NCI-H1092 (cell line): ENCODE measurements at places on chromosomes 2 and 18.

DNA sequence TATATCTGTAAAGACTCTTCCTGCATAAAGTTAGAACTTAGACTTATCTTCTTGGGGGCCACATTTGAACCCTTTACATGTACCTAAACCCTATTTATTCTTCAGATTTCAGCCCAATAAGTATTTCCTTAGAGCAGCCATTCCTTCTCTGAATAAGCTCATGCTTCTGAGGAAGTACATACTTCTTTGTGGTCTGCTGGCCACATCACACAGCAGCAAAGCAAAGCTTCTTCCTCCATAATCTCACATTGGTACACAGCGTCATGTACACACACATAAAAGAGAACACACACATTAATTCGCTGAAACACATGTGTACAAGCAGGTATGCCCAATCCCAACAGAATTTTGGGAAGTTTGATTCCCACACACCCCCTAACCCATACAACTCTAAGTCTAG, 331.0 kb downstream of the CDH2 start:
- DNase-seq = no peak

DNA sequence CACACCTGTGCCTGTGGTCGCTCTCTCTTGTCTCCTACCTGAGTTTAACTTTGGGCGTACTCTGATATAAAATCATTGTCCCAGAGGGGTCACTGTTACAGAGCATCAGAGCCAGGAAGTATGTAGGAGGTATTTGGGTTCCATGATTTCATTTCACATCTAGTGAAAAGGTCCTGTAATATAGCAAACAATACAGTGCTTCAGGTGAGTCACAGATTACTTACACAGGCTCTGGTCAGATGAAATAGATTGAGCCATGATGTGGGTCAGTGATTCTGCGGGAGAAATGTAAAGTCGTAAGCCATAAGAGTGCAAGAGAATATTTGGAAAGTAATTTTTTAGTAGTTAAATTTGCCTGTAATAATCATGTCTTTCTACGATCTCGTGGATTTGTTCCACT, 70.2 kb downstream of the SOCS6 start:
- DNase-seq = no peak

DNA sequence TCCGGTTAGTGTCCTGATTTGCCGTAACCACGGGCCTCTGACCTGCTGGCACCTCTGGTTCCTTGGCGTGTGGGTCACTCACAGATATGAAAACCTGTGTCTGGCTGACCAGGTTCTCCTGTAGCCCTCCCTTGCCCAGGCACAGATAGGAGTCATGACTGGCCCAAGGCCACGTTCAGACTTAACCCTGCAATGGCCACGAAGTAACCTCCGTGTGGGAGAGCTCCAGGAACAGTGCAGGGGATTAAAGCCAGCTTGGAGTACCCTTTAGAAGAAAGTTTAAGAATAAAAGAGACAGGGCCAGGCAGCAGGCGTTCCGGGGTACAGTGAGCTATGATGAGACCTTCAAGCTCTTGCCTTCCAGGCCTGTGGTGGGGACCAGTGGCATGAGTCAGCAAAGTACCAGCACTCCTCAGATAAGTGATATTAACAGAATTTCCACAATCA, 25.5 kb downstream of the CENPO start:
- no peak for DNase-seq

- DNase-seq = no peak
Measured at GRCh38 chr18:67142604-67143003, 373.9 kb downstream of the DSEL start.

DNA sequence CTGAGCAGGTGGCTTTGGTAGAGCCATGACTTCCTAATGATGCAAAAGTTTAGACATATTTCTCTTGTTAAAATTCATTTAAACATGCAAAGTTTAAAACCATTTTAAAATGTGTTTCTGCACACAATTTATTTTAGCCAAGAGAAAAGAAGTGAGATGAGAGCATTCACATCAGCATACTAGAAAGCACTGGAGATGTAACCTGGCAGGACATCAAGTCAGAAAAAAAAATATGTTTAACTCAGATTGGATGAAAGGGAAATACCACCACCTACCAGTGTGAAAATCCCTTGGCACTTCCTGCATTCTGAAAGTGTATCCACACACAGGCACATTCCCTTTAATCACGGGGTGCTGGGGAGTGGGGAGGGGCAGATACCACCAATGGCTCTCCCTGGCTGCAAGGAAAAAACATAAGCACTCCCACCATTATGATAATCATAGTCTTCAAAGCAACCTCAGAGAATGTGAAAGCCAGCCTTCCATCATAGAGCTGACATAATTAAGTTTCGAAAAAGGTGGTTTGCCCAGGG, 25.0 kb downstream of the DNER start:
- no peak for DNase-seq

DNA sequence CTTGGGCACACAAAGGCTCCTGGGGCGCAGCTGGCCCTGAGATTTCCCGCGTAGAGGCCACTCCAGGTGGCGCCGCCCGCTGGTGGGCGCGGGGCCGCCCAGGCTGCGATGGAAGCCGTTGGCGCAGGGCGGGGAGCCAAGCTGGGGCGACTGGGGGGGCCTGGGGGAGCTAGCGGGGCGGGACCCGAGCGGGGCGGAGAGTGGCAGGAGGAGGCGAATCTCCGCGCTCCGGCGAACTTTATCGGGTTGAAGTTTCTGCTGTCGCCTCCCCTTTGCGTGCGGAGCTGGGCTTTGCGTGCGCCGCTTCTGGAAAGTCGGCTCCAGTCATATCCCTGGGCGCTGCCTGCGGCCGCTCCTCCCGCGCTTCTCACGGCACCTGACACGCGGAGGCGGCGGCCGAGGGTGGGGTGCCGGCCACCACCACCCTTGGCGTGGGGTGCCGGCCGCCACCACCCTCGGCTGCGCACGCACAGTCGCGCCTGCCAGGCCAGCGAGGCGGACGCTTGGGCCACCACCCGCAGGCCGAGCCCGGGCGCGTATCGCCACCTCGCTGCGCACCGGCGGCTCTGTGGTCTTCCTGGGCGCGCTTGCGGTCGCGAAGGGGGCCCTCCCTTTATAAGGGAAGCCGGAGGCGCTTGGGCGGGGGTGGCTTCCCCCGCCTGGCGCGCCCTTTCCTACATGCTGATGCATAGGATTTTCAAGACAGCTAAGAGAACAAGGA, 919 bp upstream of the CYP1B1 start:
- no peak for DNase-seq

DNA sequence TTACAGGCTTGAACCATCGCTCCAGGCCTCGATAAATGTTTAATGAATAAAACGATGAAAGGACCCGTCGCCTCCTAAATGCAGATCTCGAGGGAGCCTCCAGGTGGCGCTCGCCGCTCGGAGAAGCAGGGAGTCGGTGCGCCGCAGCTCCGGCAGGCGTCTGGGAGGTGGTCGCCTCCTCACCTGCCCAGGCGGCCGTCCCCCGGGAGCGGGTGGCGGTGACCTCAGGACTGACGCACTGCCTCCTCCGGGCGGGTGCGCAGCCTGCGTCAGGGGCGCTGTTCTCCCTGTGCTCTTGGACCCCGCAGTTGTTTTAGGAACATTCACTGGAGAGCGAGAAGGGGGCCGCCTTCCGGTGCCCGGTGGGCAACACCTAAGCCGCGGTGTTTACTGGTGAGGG, 38.6 kb upstream of the POLE4 start:
- peak; percentile 29 for DNase-seq

DNA sequence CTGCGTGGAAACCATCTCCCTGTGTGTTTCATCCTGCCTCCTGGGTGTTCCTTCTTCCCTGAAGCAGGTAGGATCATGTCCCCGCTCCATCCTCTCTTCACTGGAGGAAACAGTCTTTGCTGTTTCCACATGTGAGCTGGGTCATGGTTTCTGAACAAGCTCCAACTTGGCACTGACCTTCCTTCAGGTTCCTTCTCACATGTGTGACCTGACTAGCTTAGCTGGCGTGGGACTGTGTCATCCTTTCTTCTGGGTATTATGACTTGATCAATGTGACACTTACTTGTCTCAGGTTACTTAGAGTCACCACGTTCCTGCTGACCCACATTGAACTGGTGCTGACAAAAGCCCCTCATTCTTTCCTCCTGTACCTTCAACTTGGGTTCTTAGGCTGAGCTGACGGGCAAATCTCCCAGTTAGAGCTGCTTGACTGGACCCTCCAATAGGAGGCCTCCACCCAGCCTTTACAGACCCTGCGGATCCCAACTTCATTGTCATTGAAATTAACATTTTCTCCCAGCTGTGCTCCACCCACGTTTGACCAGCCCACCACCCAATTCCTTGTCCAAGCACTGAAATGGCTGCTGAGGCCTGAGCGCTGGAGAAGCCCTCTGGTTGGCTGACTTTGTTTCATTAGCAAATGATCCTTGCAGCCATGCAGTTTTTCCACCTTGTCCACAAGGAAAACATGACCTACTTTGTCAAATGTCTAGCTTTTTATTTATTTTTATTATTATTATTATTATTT, 128.1 kb downstream of the DDX1 start:
- DNase-seq = no peak

DNA sequence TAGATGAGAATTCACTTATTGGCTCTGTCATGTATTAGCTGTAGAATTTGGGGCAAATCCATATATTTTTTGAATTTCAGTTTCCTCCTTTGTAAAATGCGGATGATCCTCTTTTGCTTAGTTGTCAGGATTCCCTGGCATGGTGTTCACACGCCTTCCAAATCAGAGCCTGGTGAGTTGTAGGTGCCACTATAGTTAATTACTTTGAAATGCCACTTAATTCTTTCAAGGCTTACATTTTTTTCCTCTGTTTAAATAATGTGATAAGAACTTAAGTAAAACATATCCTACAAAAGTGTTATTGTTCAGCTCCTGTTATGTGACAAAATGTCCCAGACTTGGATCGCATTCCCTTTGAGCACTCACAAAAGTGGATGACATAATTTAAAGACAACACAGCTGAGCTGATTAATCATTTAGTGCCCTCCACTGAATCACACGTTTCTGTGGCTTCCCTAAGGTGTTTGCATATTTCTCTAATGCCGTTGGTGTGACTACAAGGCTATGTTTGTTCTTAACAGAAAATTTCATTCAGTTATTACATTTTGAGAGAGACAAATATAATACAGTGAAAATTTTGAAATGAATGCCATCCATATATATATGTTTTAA, 471.2 kb upstream of the CHST9 start:
- peak; percentile 7 for DNase-seq

- DNase-seq = no peak
Measured at GRCh38 chr2:113227698-113228097, 51.0 kb downstream of the PAX8 start.

- no peak for DNase-seq
Measured at GRCh38 chr2:161165811-161166210, 5.6 kb downstream of the TANK start.

- DNase-seq = no peak
Measured at GRCh38 chr2:95059656-95060370, 34.3 kb downstream of the MAL start.

- DNase-seq = no peak
Measured at GRCh38 chr2:84946204-84947009, 24.6 kb upstream of the KCMF1 start.

GRCh38 chr2:65390134-65390533, 42.3 kb downstream of the SPRED2 start:
- no peak for DNase-seq

DNA sequence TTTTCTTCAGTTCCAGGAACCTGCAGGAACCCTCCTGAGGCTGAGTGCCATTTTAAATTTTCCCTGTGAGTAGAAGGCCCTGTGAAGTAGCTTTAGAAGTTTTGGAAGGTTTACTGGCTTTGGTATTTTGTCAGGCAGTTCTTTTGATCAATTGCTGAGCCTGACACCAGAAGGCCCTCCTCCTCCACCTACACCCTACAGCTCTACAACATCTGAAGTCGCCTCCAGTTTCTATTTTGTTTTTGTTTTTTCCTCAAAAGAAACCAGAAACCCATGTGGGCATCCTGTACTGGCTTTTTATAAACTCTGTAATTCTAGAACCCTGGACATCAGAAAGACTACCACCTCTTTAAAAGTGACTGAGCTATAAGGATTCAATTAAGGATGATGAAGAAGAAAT, 153.7 kb downstream of the NRXN1 start:
- DNase-seq = no peak

GRCh38 chr2:162072181-162072702, 1.8 kb downstream of the DPP4 start:
- no peak for DNase-seq

DNA sequence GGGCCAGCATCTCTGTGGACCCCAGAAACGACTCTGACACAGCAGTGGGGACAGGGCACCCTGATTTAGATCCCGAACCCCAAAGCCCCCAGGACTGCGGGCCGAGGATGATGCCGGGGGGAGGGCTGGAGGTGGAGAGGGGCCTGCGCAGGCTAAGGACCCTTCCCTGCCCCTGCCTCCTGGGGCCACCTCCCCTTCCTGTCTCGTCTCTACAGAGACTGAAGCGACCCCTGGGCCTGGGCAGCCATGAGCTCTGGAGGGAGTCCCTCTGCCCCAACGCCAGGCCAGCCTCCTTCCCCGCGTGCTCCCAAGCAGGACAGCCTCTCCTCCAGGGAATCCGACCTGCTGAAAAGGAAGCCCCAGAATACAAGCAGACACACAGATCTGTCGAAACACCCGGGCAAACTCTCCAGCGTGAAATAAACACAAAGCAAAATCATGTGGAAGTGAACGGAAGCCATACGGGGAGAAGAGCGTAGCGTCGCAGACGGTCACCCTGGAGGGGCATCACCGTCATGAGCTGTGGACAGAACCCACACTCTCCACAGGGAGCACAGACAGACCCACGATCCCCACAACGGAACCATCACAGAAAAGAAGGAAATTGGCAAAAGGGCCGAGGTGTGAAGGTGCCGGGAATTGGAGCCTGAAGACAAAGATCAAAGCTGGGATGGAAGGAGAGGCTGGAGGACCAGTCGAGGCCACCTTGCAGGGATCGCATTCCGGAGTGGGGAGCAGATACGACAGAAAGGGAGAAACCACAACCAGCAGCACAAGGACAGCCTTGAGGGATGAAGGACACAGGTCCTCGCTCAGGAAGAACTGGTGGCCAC, 51.0 kb upstream of the CTDP1 start:
- no peak for DNase-seq

- DNase-seq = no peak
Measured at GRCh38 chr2:102522162-102522561, 49.1 kb downstream of the SLC9A4 start.

- no peak for DNase-seq
Measured at GRCh38 chr2:239110595-239111048, 262.7 kb downstream of the TWIST2 start.

GRCh38 chr2:74603282-74604000, 44.7 kb downstream of the M1AP start:
- DNase-seq = no peak

- peak; percentile 42 for DNase-seq
Measured at GRCh38 chr18:63970809-63971205, 926 bp downstream of the SERPINB8 start.

- DNase-seq = no peak
Measured at GRCh38 chr2:223084873-223085272, 32.9 kb downstream of the KCNE4 start.

GRCh38 chr18:46531482-46531881, 125.5 kb downstream of the LOXHD1 start:
- DNase-seq = no peak

GRCh38 chr2:71833272-71833671, 314.4 kb downstream of the CYP26B1 start:
- no peak for DNase-seq

GRCh38 chr18:13163167-13163927, 55.2 kb upstream of the LDLRAD4 start:
- DNase-seq = no peak
